A549 treated with DMSO at 1 μM for 4 hours (cell line): ENCODE measurements at places on chromosomes 16 and 17. TPM values are rescaled to one million over a fixed set of nuclear protein-coding genes. Genes with fewer than 3 reads are reported as not detected.

Gene SYNGR3
- 6.4 to 7.6 TPM (median 6.9 TPM) in 5 replicates for total RNA-seq

Gene NEURL4
- 27.1 to 33.9 TPM (median 31.9 TPM) in 5 replicates for total RNA-seq

Gene CNGB1
- total RNA-seq: 0.08 to 0.39 TPM (median 0.09 TPM) in 5 replicates

Gene SPAG7
- total RNA-seq: 69.9 to 87.4 TPM (median 71.4 TPM) in 5 replicates

Gene KRT39
- not detected in 5 replicates for total RNA-seq

Gene KRTAP9-4
- not detected in 5 replicates for total RNA-seq

Gene ABCA3
- total RNA-seq: 15.3 to 19.5 TPM (median 17.5 TPM) in 5 replicates

Gene CARHSP1
- 127 to 151 TPM (median 134 TPM) in 5 replicates for total RNA-seq

Gene CD300LB
- 0.07 to 0.12 TPM in 2 of 5 replicates, not detected in the others for total RNA-seq

Gene NPIPA2
- total RNA-seq: 0.39 to 2.0 TPM (median 1.1 TPM) in 5 replicates

Gene MT1H
- total RNA-seq: not detected in 5 replicates

Gene LITAF
- total RNA-seq: 212 to 223 TPM (median 214 TPM) in 5 replicates

Gene FOXF1
- total RNA-seq: not detected in 5 replicates

Gene AIPL1
- not detected in 5 replicates for total RNA-seq

Gene CRHR1
- 0.08 to 0.45 TPM (median 0.25 TPM) in 5 replicates for total RNA-seq

Gene ASB16
- total RNA-seq: 0.08 to 0.17 TPM (median 0.10 TPM) in 5 replicates

Gene SLC43A2
- 6.0 to 8.2 TPM (median 7.1 TPM) in 5 replicates for total RNA-seq

Gene LGALS9
- total RNA-seq: 0.84 to 1.5 TPM (median 1.0 TPM) in 5 replicates

Gene ABCA9
- total RNA-seq: not detected in 5 replicates

Gene KRTAP4-4
- not detected in 5 replicates for total RNA-seq

Gene CHST5
- 0.07 to 0.10 TPM (median 0.08 TPM) in 3 of 5 replicates, not detected in the others for total RNA-seq

Gene HSD11B2
- total RNA-seq: 0.64 to 2.0 TPM (median 1.7 TPM) in 5 replicates

Gene CACNG5
- total RNA-seq: 0.06 to 0.21 TPM in 2 of 5 replicates, not detected in the others

Gene DDX5
- 608 to 1,166 TPM (median 645 TPM) in 5 replicates for total RNA-seq

Gene RPS6KB1
- 46.5 to 54.9 TPM (median 49.9 TPM) in 5 replicates for total RNA-seq

Gene MYH10
- 19.1 to 26.8 TPM (median 24.5 TPM) in 5 replicates for total RNA-seq

Gene KAT2A
- total RNA-seq: 40.1 to 60.3 TPM (median 53.1 TPM) in 5 replicates

Gene MT1F
- 8.5 to 17.3 TPM (median 12.5 TPM) in 5 replicates for total RNA-seq

Gene GRB7
- 4.2 to 7.1 TPM (median 6.5 TPM) in 5 replicates for total RNA-seq

Gene NLE1
- total RNA-seq: 38.1 to 42.6 TPM (median 39.4 TPM) in 5 replicates

Gene MEIOB
- 1.9 to 2.4 TPM (median 2.1 TPM) in 5 replicates for total RNA-seq
